GM12878 (cell line): ENCODE measurements at places on chromosomes 5 and 9. TPM values are rescaled to one million over a fixed set of nuclear protein-coding genes. Genes with fewer than 3 reads are reported as not detected.
A peak's percentile ranks its signal among the peaks of the same experiment; 100 is the strongest.

- H3K36me3 ChIP-seq: no peaks in the 10 kb centered on the region
- no peaks in the 10 kb centered on the region for H3K4me1 ChIP-seq
- H3K27ac ChIP-seq: no peak overlapping the region
- no peak overlapping the region for H3K4me3 ChIP-seq
- no peaks in the 10 kb centered on the region for H3K27me3 ChIP-seq
These were observed 304.1 kb downstream of the DEPDC1B start for GRCh38 chr5:60395712-60396329.

DNA sequence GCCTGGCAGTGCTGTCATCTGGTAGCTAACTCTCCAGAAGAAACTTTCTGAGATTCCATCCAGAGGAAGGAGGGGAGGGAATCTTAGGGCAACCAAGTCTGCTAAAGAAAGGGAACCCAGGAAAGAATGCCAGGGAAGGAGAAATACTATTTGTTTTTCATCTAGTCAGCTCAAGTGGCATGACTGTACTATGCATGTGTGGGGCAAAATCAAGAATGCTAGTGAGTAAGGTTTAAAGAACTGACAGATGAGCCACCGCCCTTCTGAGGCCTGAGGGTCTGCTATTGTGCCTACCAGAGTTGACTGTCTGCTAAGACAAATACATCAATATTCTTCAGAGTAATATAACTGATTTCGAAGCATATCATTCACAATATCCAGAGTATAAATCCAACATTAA lies 204.2 kb downstream of the SLC12A2 start:
- no peak for DNase-seq
- no peaks in the 10 kb centered on the region for H3K36me3 ChIP-seq
- H3K4me3 ChIP-seq: no peak overlapping the region
- H3K27ac ChIP-seq: no peak overlapping the region

LCN12 gene
- 0.64 TPM in 1 of 2 replicates, not detected in the other for total RNA-seq

DNA sequence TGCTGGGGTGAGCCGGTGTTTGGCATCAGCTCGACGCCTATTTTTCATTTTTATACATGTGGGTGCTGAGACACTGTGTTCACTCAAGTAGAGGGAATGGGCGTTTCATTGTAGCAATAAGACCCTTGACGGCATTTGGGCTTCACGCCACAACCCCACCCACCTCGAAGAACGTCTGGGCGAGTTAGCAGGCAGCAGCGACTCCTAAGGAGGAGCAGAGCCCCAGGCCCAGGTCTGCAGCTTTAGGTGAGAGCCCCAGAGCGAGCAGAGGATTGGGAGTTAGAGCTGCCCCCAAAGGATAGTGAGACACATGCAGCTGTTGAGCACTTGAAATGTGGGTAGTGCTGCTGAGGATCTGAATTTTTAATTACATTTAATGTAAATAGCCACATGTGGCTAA lies 1.6 kb upstream of the ZFP62 start:
- no peak overlapping the region for H3K27ac ChIP-seq
- no peaks in the 10 kb centered on the region; the same call in none of the 2 replicates for H3K4me1 ChIP-seq
- no peaks in the 10 kb centered on the region for H3K27me3 ChIP-seq
- DNase-seq: no peak
- H3K36me3 ChIP-seq: no peaks in the 10 kb centered on the region
- no peak overlapping the region for H3K4me3 ChIP-seq

PCDHGA10 gene
- total RNA-seq: 1.8 and 1.9 TPM in 2 replicates

DNA sequence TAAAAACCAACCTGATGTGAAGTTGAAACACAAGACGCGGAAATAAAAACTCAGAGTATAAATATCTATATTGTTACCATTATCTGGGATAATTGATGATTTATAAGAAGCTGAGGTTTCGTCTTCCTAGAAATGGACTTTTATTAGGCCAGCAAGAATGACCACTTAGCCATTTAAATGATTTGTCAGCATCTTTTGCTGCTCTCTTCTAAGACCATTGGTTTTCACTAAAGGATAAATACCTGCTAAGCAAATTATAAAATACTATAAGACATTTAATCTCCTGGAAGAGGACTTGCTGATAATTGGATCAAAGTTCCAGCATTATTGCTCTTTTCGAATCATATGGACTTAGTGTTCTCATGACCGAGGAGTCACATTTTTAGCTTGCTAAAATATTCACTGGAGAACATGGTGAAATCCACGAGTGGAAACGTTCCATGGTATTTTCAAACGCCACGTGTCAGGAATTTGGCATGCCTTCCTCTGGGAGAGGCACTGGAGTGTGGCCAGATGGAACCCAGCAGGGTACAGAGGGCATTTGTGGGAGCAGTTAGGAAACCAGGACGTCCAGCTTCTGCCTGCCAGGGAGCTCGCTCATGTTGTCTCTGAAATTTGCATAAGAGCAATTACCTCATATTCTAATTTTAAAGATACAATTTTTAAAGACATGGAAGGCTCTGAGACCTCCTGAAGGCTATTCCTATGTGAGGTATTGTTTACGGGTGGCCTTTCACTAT lies 43.1 kb downstream of the TNFAIP8 start:
- peaks cover 54% of the 10 kb centered on the region for H3K4me1 ChIP-seq
- H3K27me3 ChIP-seq: no peaks in the 10 kb centered on the region
- DNase-seq: no peak
- no peaks in the 10 kb centered on the region for H3K36me3 ChIP-seq
- H3K27ac ChIP-seq: peak overlapping the region; percentile 83; the same call in 1 of the 2 replicates

LCP2 gene
- 38.5 and 40.0 TPM in 2 replicates for total RNA-seq

RNF183 gene
- total RNA-seq: not detected in 2 replicates

TAS2R1 gene
- not detected in 2 replicates for total RNA-seq

DNA sequence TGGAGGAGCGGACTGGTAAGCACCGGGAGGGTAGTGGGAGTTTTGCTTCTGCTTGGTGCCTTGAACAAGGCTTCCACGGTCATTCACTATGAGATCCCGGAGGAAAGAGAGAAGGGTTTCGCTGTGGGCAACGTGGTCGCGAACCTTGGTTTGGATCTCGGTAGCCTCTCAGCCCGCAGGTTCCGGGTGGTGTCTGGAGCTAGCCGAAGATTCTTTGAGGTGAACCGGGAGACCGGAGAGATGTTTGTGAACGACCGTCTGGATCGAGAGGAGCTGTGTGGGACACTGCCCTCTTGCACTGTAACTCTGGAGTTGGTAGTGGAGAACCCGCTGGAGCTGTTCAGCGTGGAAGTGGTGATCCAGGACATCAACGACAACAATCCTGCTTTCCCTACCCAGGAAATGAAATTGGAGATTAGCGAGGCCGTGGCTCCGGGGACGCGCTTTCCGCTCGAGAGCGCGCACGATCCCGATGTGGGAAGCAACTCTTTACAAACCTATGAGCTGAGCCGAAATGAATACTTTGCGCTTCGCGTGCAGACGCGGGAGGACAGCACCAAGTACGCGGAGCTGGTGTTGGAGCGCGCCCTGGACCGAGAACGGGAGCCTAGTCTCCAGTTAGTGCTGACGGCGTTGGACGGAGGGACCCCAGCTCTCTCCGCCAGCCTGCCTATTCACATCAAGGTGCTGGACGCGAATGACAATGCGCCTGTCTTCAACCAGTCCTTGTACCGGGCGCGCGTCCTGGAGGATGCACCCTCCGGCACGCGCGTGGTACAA lies 556 bp downstream of the PCDHGC3 start:
- H3K4me1 ChIP-seq: peaks cover 19% of the 10 kb centered on the region
- H3K27ac ChIP-seq: no peak overlapping the region; the same call in 1 of the 2 replicates
- H3K36me3 ChIP-seq: no peaks in the 10 kb centered on the region
- H3K4me3 ChIP-seq: peak overlapping the region; percentile 77
- no peaks in the 10 kb centered on the region; the same call in 1 of the 2 replicates for H3K27me3 ChIP-seq

GCNT4 gene
- total RNA-seq: 0.03 TPM in 1 of 2 replicates, not detected in the other

FANCC gene
- 11.3 TPM in 2 replicates for total RNA-seq

SLC25A2 gene
- total RNA-seq: 0.44 and 0.58 TPM in 2 replicates

DNA sequence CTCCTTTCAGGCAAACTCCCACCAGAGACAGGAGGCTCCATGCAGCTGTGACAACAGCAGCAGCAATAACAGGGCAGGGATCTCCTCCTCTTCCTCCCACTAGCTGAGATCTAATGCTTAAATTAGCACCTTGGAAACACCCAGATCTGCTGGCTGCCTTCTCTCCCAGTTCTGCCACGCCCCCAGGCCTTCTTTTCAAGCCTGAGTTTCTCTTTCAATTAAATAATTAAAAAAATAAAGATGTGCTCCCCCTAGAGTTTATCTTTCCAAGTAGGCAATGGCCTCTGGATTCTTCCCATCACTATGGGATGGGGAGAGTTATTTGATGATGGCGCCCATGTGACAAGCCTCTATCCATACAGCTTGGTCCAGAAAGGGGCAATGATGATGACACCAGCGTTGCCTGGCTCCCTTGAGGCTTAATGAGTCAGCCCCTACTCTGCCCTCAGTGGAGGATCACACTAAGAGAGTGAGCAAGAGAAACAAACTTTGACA lies 3.8 kb downstream of the FAM219A start:
- DNase-seq: no peak
- no peak overlapping the region for H3K4me3 ChIP-seq
- no peaks in the 10 kb centered on the region for H3K36me3 ChIP-seq
- no peak overlapping the region for H3K27ac ChIP-seq
- peaks cover 10% of the 10 kb centered on the region; the same call in 1 of the 2 replicates for H3K4me1 ChIP-seq

C9orf153 gene
- 0.18 TPM in 1 of 2 replicates, not detected in the other for total RNA-seq
